ENCODE measurements at places on chromosomes 7 and 10. TPM values are rescaled to one million over a fixed set of nuclear protein-coding genes. Genes with fewer than 3 reads are reported as not detected.

GATA3 gene
- 5.9 TPM for total RNA-seq

PNPLA8 gene
- total RNA-seq: 15.9 TPM

PRPS1L1 gene
- total RNA-seq: not detected

NPFFR1 gene
- total RNA-seq: 0.01 TPM

EN2 gene
- 1.0 TPM for total RNA-seq

SH2D4B gene
- total RNA-seq: not detected

MINDY4 gene
- 3.4 TPM for total RNA-seq

FOXP2 gene
- total RNA-seq: not detected

UNC5B gene
- total RNA-seq: 0.87 TPM

RBP3 gene
- total RNA-seq: not detected

SPRN gene
- 0.16 TPM for total RNA-seq

SPDYE5 gene
- not detected for total RNA-seq

ATOH7 gene
- 0.19 TPM for total RNA-seq

GPR85 gene
- total RNA-seq: not detected

UPF2 gene
- 17.2 TPM for total RNA-seq

PAX4 gene
- not detected for total RNA-seq

NPY gene
- not detected for total RNA-seq
